ENCODE measurements at places on chromosomes 5 and 9.

DNA sequence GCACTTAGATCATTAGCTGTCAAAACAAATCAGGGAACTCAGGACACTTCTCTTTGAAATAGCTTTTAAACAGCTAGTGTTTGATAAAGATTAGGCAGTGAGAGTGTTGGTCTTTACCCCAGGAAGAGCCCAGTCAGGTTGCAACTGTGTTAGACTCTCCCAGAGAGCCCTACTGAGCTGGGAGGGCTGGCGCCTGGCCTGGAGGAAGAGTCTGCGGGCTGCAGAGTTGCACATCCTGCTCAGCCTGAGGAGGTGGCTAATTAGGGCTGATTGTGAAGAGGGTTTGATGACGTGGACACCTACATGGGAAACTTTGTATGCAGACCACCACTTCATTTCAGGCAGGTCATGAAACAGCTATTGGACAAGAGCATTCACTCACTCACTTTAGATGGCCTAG is 112.0 kb downstream of the TMEM174 start:
- DNase-seq, result no peak

DNA sequence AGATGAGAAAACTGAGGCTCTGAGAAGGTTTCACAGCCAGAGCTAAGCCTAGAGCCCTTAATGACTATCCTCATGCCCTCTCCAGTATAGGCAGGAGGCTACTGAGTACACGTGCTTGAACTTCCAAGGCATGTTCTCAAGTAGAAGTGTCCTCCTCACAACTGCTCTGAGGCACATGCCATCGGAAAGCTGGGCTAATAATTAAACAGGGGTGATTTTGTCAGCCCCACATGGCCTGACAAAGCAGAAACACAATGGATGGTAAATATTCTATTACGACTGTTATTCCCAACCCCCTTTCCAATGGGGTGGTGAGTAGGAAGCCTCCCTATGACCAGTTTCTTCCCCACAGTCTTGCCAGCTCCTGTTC is 34.3 kb downstream of the KCNIP1 start:
- DNase-seq, result no peak

DNA sequence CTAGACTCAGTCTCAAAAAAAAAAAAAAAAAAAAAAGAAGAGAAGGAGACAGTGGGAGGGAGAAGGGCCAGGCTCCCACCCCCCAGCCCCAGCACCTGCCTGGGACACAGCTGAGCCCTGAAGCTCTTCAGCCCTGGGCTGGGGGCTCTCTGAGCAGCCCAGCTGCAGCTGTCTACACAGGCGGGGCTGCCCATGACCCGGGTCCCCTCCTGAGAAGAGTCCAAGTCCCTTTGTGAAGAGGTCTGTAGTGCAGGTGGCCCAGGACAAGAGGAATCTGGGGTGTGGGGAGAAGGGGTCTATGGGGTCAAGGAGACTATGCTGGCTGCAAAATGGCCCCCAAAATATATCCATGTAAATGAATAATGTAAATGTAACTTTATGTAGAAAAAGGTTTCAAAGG is 6.7 kb upstream of the LCN2 start:
- no peak for DNase-seq

DNA sequence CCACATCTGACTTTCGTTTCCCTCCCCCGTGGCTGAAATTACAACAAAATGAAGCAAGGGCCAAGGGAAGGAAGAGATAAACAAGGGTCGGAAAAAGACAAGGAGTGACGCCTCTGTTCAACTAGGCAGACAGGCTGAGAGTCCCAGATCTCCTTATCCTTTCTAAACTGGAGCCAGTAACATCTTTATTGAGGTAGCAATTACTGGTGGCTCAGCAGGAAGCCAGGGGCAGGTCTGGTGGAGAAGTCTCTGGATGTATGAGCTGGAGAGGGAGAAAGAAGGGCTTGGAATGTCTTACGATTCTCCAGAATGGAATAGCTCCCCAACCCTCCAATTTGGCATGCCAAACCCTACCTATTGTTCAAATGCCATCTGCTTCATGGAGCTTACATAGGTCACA is 190.8 kb upstream of the BRINP1 start:
- DNase-seq, result no peak

- no peak for DNase-seq
Measured at GRCh38 chr9:69963803-69964202, 79.8 kb upstream of the MAMDC2 start.

GRCh38 chr9:112174965-112175795 is at the start of gene SUSD1:
Gene SUSD1, minus strand, starts transcription at chr9:112175297. Its CDS starts 62 bp downstream, at chr9:112175235.
- DNase-seq, result peak; percentile 58
